Suprapubic skin (tissue), 4 donors: ENCODE measurements at places on chromosomes 4 and X.

DNA sequence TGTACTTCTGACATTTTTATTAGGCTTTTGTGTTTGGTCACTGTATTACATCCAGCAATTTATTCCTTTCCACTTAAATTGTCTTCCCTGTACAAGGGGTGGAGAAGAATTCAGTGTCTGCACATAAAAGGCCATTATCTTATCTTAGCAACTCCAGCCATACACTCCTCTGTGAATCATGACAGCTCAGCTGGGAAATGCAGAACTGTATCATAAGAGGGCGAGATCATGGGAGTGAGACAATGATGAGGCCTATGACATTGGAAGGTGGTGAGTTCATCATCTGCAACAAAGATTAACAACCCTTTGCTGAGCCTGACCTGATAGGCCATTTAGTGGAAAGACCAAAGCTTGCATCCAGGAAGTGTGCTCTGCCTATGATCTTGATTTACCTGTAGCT, 33.3 kb downstream of the SLIT2 start:
- DNase-seq: no peak

DNA sequence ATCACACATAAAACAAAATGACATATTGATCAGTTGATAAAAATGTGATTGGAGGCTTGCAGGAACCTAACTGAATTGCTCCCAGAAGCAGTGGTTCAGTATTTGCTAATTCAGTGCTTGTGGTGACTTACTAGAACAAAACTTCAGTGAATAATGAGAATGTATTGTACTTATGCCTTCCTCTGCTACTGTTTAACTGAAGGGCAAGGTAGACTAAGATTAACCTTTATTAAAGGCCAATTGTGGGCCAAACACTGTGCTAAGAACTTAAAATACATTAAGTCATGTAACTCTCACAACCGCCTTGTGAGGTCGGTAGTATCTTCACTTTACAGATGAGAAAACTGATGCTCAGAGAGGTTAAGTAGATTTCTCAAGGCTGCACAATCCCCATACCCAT, 14.9 kb downstream of the IGFBP7 start:
- DNase-seq: no peak

- no peak for DNase-seq
Measured at GRCh38 chr4:3391422-3391821, 50.3 kb upstream of the HGFAC start.

GRCh38 chrX:22325096-22325495, 52.4 kb downstream of the CBLL2 start:
- DNase-seq: no peak

- no peak for DNase-seq
Measured at GRCh38 chrX:54087661-54088060, 43.4 kb upstream of the PHF8 start.

- DNase-seq: no peak
Measured at GRCh38 chrX:118523920-118524319, 28.3 kb downstream of the DOCK11 start.

DNA sequence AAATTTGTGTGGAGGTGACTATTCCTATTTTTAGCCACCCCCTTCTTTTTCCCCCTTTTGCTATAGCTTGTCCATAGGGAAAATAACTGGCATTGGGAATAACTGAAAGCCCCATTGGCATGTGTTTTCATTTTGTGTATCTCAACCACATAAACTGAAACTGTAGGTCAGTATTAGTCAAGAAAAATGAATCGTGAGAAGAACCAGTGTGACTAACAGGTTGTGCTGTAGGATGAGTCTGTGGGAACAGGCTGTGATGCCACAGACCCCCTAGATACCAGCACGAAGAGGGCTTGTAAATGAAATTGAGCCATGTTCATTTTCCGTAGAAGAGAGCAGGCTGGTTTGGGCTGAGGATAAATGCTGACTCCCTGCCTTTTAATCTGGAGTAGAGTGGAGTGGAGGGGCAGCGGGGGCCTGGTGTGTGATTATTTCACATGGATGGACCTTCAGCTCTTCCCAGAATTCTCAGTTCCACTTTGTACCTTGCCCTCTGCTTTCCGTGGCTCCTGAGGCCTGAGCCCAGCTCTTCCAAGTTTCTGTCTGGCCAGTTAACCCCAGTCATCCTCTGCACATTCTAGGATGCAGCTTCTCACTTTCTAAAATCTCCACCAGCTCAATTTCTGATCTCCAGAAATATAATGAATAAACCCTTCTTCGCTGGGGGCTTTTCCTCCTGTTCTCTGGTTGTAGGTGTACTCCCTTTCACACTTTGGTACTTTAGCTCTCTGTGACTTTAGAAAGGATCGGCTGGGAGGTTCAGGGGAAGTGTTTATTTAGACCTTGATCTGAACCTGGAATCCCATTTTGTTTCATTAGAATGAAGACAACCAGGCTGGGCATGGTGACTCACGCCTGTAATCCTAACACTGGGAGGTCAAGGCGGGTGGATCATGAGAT, 37.3 kb downstream of the DCUN1D4 start:
- DNase-seq: no peak

DNA sequence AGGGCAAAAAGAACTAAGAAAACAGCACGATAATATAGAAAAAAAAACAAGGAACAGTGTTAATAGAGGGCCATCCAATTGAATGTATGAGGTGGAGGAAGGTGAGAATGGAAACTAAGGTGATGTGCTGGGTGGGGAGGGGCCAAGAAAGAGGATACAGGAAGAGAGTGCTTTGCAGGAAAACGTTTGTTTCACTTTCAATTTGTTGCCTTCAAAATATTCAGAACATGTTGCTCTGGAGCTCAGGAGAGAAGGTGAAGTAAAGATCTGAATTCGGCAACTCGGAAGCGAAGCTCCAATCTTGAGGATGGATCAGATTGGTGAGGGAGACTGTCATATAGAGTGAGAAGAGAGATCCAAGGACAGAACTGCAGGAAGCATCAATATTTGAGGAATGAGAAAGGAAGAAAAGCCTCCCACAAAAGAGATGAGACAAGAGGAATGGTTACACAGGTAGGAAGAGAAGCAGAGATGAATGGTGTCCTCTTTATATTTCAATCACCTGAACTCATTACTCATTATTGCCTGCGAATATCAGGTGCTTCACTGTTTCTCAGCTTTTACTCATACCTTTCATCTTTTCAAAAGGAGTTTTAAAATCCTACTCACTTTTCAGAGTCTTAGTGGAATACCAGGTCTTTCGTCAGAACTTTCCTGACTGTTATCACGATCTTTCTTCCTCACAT, 14.7 kb upstream of the SEC24D start:
- no peak for DNase-seq

DNA sequence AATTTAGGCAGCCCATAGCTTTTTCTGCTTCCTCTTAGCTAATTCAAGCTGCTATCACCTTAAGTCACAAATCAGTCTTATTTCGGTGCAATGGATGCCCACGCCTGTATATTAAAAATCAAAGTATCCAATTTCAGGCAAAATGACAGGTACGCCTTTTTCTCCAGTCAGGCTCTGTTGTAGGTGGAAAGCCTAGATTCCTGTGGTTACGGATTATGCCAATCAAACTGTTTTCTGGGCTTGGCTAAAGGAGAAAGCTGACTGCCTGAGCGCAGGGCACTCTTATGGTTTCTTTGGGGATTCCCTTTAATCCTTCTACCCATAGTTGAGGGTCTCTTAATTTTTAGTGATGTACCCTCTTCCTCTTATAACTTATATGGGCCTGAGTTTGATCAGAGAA, 550.5 kb downstream of the PDHA2 start:
- DNase-seq: no peak

- no peak for DNase-seq
Measured at GRCh38 chr4:93761286-93761685, 67.3 kb upstream of the ATOH1 start.

GRCh38 chrX:17732138-17732783, 5.0 kb upstream of the SCML1 start:
- no peak for DNase-seq

DNA sequence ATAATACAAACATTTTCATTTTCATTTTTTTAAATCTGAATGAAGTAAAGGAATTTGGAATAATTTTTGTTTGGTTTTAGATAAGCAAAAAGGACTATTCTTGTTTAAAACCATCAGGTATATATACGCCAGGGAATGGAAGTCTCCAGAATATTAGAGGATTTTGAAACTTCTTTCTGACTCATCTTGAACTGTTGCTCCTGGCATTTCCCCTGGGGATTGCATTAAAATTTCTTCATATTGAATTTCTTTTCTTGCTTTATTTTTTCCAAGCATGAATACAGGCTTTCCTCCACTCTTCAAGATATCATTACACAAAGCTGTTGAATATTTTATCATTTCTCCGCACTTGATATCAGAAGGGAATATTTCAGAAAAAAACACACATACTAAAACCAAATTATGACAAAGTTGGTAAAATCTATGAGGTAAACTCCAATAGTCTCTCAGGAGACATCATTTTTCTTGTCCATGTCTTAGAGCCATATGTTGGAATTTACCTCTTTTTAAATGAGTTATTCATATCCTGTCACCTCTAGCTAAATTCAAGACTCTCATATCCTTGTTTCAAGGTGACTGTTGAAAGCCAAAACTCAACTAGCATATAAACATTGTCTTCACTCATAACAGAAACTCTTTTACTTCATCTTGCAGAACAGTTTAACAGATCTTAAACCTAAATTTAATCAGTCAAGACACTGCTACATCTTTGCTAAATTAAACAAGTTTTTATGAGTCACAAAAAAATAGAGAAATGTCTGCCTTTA, 20.7 kb upstream of the CSN1S1 start:
- DNase-seq: no peak

- DNase-seq: no peak
Measured at GRCh38 chr4:38837849-38838248, 18.8 kb downstream of the TLR6 start.

DNA sequence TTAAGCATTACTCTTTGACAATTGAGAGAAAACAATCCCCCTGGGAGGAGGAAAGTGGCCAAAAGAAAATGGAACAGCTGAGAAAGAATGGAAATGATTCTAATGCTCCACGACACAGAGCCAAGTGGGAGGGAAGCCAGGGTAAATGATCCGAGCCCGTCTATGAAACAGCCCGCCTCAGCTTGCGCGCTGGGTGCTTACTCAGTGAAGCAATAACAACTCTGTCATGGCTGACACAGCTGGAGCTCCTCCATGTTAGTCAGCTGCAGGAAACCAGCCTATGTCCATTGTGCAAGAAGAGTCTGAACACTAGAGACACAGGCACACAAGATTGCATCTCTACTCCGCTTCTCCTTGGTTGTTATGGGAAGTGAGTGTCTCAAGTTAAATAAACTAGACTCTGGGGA, 19.3 kb downstream of the NOA1 start:
- DNase-seq: peak; percentile 93

DNA sequence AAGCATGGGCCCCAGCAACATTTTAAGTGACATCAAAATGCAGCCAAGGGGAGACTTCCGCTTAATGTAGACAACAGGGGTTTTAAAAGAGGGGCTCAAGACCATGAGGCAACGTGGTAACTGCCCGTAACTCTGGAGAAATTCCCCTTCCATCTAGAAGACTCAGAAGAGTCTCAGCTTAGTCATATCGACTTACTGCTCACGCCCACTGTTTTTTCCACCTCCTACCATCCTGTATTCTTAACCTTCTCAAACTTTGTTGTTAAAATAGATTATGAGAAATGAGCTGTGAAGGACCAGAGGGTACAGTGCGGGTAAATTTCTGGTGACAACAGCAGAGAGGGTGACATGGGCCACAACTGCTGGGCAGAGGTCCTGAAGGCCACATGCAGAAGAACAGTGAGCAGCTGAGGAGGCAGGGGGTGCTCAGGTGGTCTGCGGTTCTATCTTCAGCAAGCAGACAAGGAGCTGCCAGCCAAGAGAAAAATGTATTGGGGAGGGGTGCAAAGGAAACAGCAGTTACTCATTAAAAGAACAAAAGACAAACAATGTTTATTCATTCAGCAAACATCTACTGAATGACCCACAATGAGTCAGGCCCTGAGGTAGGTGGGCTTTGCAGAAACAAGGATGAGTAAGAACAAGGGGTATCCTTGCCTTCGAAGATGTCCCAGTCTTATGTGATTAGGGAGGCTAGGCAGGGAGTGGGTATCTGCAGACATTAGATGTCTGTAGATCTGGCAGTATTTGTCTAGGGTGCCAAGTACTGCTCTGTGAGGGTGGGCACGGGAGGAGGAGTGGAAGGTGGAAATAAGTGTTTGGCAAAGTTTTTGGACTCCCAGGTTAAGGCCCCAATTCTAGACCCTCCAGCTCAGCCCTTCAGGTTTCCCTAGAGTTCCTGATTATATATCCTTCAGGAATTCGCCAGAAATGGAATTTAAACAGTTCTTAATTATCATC, 175.3 kb downstream of the TSPAN5 start:
- DNase-seq: no peak

DNA sequence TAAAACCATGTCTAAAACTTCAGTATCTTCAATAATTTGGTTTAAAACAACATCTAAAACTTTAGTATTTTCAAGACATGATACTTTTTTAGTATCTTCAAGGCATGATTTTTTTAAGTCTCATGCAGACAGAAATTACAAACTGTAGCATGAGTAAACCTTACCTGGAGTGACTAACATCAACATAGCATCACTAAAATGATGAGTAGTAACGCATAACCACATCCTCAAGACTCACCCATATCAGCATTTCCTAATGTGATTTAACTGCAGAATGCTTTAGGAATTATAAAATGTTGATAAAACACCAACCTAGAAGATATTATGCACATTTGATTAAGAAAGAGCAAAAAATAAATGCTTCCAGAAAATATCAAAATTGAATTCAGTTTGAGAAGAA, 19.7 kb upstream of the EDNRA start:
- DNase-seq: no peak
